ENCODE measurements at places on chromosomes 4 and X.

- DNase-seq = no peak
Measured at GRCh38 chr4:183443655-183444213, 702 bp upstream of the CDKN2AIP start.

- no peak for DNase-seq
Measured at GRCh38 chr4:118772081-118772766, 63.7 kb downstream of the SEC24D start.

- DNase-seq = no peak
Measured at GRCh38 chr4:182578402-182578801, 335.2 kb downstream of the TENM3 start.

- DNase-seq = peak; percentile 12
Measured at GRCh38 chr4:113952452-113953029, 26.9 kb downstream of the ARSJ start.

DNA sequence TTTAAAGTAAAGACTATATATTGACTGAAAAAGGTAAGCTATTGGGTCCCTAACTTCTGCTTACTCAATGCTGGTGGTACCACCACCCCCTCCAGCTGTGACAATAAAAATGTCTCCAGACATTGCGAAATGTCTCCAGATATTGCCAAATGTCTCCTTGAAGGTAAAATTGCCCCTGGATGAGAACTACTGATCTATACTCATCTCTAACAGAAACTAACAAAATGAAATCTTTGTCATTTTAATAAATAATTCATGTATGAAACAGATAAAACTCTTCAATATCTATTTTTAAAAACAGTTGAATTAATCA lies 20.1 kb downstream of the CLTRN start:
- no peak for DNase-seq

DNA sequence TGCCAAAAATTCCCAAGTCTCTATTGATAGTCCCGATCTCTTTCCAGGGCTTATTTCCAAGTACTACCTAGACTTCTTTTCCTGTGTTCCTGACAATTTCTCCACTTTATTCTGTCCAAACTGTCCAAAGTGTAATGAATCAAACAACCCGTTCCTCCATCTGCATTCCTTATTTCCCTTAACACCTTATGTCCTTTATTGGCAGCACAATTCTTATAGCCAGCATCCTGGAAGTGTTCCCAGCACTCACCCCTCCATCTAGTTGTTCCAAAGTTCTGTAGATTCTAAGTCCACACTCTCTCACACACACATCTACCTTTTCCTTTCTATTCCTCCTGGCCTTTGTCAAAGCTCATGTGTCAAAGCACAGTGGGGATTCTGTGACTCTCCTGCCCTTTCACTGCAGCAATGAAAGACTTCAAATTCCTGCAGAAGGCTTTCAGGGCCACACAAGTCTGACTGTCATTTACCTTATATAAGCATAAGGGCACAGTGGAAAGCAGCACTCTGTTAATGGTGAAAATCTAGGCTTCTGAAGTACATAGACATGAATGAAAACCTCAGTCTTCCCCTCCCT lies 22.1 kb downstream of the LIMCH1 start:
- DNase-seq = no peak

GRCh38 chr4:139852612-139853269 lies 187.1 kb downstream of the MGST2 start:
- DNase-seq = no peak

DNA sequence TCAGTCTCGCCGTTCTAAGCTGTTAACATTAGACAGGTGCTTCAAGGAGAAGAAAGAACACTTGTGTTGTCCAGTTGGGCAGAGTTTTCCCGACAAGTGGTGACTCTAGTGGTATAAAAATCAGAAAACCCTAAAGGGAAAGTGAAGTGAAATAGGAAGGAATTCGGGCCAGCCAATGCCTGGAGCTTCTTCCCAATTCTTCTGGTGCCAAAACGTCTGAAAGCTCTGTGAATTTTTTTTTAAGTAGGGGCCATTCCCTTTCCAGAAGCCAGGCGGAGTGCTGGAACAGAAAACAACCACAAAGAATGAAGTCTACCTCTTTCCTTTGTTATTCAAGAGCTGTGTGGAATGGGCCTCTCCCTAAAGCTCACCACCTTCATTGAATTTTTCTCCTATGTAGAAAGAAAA lies 43.1 kb upstream of the PPARGC1A start:
- DNase-seq = no peak

GRCh38 chr4:78610546-78611214 lies 59.1 kb downstream of the ANXA3 start:
- no peak for DNase-seq

- no peak for DNase-seq
Measured at GRCh38 chr4:7029212-7029611, 14.0 kb upstream of the TADA2B start.

- DNase-seq = no peak
Measured at GRCh38 chr4:158159718-158160094, 13.1 kb downstream of the GASK1B start.

- DNase-seq = no peak
Measured at GRCh38 chr4:185730849-185731608, 81.0 kb downstream of the SORBS2 start.

- no peak for DNase-seq
Measured at GRCh38 chrX:39972340-39972739, 125.4 kb downstream of the BCOR start.

GRCh38 chr4:147855571-147856009 lies 123.7 kb downstream of the ARHGAP10 start:
- no peak for DNase-seq

DNA sequence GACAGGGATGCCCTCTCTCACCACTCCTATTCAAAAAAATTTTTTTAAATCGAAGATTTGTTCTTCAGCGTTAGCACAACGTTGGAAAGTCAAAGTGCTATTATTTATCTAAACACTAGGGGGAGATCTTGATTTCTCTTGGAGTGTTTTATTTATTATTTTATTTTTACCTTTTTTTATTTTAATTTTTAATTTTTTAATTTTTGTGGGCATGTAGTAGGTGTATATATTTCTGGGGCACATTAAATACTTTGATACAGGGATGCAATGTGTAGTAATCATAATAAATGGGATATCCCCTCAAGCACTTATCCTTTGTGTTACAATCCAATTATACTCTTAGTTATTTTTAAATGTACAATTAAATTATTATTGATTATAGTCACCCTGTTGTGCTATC lies 37.4 kb upstream of the SLC10A4 start:
- no peak for DNase-seq

DNA sequence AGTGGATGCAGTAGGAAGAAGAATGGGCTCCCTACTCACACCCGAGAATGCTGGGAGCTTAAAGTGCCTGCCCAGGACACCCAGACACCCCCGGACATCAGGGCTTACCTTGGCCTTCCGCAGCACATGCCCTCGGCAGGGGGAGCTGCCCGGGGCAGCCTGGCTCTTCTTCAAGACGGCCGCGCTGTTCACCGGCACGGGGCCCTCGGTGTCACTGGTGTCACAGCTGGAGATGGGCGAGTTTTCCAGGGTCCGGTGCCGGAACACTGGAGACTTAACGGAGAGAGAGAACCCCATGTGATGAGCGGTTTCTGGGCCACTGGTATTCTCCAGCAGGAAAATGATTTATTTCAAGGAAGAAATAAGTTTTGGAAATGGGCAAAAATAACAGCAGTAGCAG lies 170.9 kb downstream of the AFAP1 start:
- no peak for DNase-seq

DNA sequence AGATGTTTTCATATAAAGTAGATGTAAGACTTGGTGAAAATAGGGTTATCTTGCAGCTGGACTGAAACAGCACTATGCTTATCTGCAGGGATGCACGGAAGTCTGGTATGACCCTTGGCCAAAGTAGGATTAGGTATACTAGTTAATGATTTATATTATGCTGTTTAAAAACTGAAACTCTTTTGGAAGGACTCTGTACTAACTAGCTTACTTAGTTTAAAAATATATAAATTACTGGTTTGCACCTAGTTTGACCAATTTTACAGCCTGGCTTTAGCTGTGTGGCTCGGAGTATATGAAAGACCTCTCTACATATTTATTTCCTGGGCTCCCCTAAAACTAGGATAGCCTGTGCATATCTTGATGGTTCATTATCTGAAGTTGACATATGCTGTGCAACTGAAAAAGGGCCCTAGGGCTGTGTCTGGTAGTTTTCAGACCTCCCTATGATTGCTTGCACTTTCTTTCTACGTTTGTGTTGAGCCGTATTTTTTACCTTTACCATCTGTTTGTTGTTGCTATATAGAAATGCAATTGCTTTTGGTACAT lies 89.2 kb downstream of the TMEM144 start:
- DNase-seq = no peak

DNA sequence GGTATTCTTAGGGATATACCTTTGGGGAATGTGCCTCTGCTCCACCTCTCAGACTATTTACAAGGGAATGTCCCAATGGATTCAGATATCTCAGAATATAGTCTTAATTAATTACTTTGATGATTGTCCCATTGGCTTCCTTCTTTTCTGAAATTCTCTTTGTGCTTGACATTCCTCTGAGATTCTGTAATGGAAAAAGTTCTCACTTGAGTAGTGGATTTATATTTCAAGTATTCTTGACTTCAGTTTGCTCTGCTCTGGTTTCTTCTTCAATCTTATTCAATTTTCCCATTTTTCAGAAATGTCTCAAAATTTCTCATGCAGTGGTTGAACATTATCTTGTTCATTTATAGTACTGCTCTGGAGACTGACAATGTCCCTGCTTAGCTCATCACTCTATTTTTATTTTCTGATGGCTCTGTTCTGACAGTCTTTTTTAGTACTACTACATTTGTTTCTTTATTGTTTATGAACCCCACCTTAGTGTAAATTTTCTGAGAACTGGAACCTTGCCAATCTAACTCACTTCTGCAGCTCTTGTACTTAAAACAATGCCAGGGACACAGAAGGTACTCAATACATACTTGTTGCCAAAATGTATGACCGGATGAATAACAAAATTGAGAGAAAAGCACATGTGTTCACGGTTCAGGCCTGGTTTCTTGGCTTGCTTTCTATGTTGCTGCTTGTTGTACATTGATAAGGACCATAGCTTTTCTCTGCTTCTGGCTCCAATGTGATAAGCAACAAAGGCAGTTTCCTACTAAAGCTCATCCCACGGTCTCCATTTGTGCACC lies 471.7 kb downstream of the GASK1B start:
- no peak for DNase-seq

- peak; percentile 25 for DNase-seq
Measured at GRCh38 chr4:118760493-118760892, 75.3 kb downstream of the METTL14 start.

- DNase-seq = no peak
Measured at GRCh38 chr4:73139245-73139644, 69.7 kb upstream of the COX18 start.

- DNase-seq = no peak
Measured at GRCh38 chr4:168812806-168813205, 197.2 kb downstream of the CBR4 start.

GRCh38 chrX:22486296-22486695 lies 213.6 kb downstream of the CBLL2 start:
- no peak for DNase-seq

GRCh38 chr4:80206521-80207171 lies 9.3 kb downstream of the PRDM8 start:
- DNase-seq = no peak

DNA sequence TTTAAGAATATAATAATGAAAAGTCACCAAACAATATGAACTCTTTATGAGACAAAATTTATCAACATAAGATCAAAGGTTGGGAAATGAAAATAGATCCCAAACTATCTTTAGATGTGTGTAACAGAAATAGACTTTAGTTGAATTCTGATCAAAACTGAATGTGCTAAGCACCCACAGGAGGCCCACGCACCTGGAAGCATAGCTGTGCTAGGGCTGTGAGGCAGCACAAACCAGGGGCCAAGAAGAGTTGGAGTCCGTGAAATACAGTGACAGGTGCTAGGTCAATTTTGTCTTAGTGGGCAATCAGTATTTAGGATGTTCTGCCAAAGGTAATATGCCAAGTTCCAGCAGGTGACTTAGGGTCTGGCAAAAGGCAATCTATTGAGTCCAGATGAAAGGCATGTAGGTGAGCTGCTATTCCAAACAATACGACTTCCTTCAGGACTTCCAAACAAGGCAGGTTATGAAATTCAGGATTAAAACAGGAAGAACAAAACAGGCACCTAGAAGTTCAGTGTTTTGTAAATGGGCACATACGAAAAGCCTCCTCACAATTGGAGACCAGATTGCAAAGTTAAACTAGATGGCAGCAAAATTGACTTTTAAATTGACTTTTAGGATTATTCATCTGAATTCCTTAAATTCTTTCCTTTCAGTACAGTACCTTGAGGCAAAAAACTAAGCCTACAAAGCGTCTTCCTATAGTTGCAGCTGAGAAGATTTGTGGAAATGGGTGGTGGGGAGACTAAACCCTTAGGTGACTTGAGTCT lies 4.7 kb upstream of the PCDH18 start:
- no peak for DNase-seq

DNA sequence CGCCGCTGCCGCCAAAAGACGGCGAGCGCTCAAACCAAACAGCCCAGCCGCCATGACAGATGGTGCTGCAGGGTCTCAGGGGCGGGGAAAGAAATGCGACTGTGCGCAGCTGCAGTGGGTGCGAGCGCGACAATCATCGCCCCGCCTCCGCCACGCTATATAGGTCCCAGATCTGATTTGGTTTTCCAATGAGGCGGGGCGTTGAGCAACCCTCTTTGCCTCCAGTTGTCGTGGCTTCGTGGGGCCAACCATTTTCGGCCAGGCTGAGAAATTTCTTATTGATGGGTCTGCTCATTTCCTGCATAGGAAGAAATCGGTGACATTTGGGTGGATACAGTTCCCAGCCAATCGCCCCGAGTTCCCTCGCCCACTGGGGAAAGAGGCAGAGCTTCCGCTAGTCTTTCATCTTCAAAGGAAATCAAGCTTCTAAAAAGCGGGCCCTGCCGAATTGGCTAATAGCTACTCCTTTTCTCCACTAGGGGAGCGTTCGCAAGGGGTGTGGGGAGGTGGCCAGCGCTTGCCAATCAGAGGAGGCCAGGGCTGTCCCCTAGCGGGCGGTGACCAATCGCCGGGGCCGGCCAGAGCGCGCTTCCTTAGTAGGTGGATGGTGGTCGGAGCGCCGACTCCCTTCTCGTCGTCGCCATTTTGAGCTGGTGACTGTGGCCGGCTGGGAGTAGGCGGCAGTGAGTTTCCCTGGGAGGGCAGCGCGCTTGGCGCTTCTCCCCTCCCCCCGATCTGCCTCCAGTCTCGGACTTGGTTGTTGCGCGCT lies at the start of the genes NDUFB11 and RBM10:
NDUFB11 (minus strand) TSS at position 77 of the 769 bp plus-strand sequence; CDS start at position 54, 23 bp downstream.
RBM10 (plus strand) TSS at position 596 of the 769 bp plus-strand sequence. CDS start 2,261 bp downstream, outside the sequence.
- peak; percentile 76 for DNase-seq

DNA sequence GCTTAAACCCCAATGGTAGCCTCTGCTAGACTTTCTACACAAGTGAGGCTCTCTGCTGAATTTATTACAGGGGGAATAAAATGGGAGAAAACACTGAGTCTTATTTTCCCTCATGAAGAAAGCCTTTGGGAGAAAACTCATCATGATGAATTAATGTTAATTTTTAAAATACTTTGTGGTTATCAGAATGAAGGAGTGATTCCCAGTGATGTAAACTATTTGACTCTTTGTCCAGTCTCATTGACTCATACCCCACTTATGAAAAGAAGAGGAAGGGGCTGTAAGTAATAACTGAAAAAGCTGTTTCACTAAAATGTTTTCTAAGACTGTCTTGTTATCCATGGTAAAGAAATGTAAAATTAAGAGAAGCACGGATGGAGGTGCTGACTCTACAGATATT lies 208.8 kb downstream of the GRIA3 start:
- DNase-seq = no peak

Data from GM12878 (cell line).